HT1080 (cell line): ENCODE measurements at places on chromosomes 16 and 17. TPM values are rescaled to one million over a fixed set of nuclear protein-coding genes. Genes with fewer than 3 reads are reported as not detected.

- DNase-seq = peak; percentile 60
Measured at GRCh38 chr16:80023865-80024264, 423.3 kb upstream of the MAF start.

GRCh38 chr17:4305224-4305623 lies 41.4 kb upstream of the ANKFY1 start:
- no peak for DNase-seq

DNA sequence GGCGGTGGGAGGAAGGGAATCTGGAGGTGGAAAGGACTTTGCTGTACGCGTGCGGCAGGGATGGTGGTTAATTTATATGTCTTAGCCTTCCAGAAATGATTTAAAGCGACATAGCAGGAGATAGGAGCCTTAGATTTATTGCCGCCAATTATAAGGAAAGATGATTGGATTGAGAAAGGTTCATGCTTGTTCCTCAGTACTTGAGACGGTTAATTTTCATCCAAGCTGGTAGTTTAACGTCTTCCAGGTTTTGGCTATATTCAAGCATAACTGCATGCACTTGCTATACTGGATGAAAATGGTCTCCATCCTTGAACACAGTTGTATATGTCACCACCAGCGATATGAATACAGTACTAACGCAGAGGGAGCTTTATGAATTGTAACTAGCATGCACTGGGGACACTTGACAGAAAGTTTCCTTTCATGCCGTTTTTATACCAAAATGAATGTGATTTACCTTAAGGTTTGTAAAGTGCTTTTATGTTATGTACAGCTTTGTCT lies 610 bp upstream of the PEX12 start:
- DNase-seq = no peak

DNA sequence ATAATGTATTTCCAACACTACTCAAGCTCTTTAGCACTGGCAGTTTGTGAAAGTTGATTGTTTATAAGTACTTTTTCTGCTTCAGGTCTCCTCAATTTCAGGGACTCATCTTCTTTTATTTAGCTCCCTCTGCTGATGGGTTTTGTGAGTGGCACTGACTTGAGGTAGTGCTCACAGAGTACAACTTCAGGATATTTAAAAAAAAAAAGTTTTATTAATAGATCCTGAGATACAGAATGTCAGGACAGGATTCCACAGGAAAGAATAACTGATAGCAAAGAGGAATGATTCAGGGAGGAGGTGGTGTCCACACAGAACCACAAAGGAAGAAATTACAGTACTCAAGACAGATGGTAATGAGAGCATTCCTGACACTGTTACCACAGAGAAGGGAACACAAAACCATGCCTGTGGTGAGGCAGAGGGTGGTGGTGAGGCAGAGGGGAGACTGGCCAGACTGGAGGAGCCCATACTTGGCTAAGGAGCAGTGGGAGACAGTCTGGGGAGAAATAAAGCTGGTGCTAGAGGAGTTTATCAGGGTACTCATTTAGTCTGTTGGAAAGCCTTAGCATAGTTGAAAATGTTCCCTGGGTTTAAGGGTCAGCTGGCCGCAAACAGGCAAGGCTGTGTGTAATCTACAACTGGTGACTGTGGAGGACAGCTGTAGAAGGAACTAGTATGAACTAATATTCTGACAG lies 63.7 kb downstream of the SPAG9 start:
- DNase-seq = peak; percentile 91

- DNase-seq = no peak
Measured at GRCh38 chr17:74852237-74853047, 7.2 kb downstream of the GRIN2C start.

- peak; percentile 77 for DNase-seq
Measured at GRCh38 chr17:65627891-65628643, 66.6 kb upstream of the AXIN2 start.

DNA sequence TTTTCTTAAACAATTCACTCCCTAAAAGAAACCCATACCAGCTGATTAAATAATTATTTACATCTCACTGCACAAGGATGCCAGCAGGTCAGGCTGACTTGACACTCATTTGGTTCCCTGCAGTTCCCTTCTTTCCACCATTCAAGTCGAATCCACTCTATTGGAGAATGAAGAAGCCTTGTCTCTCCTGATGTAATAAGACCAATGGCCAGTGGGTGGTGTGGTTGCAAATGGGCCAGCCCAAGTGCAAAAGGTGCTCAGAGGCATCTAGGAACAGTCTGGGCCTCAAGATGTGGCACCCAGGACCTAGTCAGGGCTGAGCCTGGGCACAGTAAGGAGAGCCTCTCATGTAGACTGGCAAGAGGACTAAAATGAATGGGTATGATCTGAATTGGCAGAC lies 9.3 kb downstream of the C16orf78 start:
- DNase-seq = no peak

DNA sequence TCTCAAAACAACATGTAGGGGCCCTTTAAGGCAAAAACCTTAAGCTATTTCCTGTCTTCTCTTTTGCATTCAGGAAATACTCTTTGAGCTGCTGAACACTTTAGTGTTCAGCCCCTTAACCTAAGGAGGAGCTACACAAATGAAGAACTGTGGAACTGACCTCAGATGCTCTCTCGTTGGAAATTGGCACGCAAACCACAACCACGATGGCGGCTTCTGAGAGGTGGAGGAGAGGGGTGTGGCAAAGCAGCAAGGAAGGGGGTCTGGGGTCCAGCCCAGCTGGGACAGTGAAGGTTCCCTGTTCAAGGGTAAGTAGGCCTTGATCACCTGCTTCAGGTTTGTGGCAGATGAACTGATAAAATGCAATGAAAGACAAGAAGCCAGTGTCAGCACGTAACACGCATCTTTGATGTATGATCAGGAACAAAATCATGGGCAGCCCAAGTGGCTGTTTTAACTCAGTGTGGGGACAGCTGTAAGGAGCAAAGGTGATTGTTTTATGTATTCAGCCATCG lies 291.6 kb upstream of the TNRC6C start:
- DNase-seq = no peak

- no peak for DNase-seq
Measured at GRCh38 chr17:65763786-65764185, 202.3 kb upstream of the AXIN2 start.

GRCh38 chr16:85718682-85719081 lies 29.9 kb upstream of the GINS2 start:
- no peak for DNase-seq

DNA sequence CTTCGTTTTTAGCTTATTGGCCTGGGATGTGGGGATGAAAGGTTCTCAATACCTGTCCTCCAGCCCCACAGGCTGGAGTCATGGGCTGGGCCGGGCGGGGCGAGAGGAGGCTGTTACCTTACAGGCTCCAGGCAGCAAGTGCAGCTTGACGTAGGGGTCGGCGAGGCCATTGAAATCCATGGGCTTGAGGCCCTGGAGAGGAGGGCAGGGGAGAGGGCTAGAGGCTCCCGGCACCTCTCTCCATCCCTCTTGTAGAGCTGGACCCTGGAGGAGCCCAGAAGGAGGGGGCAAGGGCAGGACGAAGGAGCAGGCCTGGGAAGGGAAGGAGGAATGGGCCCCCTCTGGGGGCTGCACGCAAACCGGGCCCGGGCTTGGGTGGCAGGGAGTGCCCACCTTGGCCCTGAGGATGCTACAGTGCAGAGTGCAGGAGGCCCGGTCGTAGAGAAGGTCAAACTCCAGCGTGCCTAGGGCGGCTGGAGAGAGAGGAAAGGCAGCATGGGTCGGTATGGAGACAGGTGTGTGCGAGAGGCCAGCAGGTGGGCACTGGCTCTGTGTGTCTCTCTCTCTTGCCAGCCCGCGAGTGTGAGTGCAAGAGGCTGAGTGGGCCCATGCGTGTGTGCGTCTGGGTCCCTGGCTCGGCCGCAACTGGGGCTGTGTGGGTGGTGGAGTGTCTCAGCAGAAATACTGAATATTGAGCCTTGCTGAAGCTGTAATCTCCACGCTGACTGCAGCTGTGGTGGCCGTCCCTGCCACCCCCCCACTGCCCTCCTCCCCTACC lies 1.6 kb downstream of the DOC2A start:
- no peak for DNase-seq

KCNG4 gene
- not detected in 2 replicates for total RNA-seq

CACNA1G gene
- 0.03 and 0.40 TPM in 2 replicates for total RNA-seq

TSNAXIP1 gene
- total RNA-seq = 0.18 TPM in 1 of 2 replicates, not detected in the other

FBXL20 gene
- total RNA-seq = 5.5 and 8.0 TPM in 2 replicates

ZNF469 gene
- total RNA-seq = 0.02 TPM in 1 of 2 replicates, not detected in the other
